ENCODE measurements at places on chromosomes 1 and 21. TPM values are rescaled to one million over a fixed set of nuclear protein-coding genes. Genes with fewer than 3 reads are reported as not detected.

Gene SLFNL1
- 0.05 TPM for total RNA-seq

Gene OPTC
- total RNA-seq: not detected

Gene TRIM46
- total RNA-seq: 1.3 TPM

Gene RPTN
- not detected for total RNA-seq

Gene HSPG2
- 7.2 TPM for total RNA-seq

Gene PPIAL4G
- not detected for total RNA-seq

Gene PHGDH
- total RNA-seq: 108 TPM

Gene C1orf87
- not detected for total RNA-seq

Gene DNASE2B
- total RNA-seq: 0.18 TPM

Gene L1TD1
- not detected for total RNA-seq

Gene C1orf226
- 1.8 TPM for total RNA-seq

Gene BSND
- total RNA-seq: not detected

Gene MANEAL
- total RNA-seq: 22.3 TPM

Gene OR10Z1
- total RNA-seq: not detected

Gene SHISAL2A
- total RNA-seq: not detected

Gene TFF3
- 0.13 TPM for total RNA-seq

Gene ACKR1
- not detected for total RNA-seq

Gene MROH9
- total RNA-seq: not detected

Gene NUP210L
- not detected for total RNA-seq

Gene REG4
- not detected for total RNA-seq

Gene PCSK9
- total RNA-seq: 0.26 TPM

Gene IL19
- total RNA-seq: not detected

Gene BGLAP
- total RNA-seq: not detected

Gene PGBD2
- 9.1 TPM for total RNA-seq

Gene RAD54L
- 3.3 TPM for total RNA-seq

Gene PODN
- total RNA-seq: not detected

Gene OR2G6
- total RNA-seq: not detected

Gene TEX38
- total RNA-seq: not detected

Gene ANGPTL3
- not detected for total RNA-seq

Gene CFAP74
- total RNA-seq: not detected

Gene KIF21B
- total RNA-seq: 0.74 TPM

Gene MATN1
- 0.18 TPM for total RNA-seq

Gene NBPF19
- 6.5 TPM for total RNA-seq

Gene ADGRB2
- 4.4 TPM for total RNA-seq

Gene PTPRC
- total RNA-seq: 0.35 TPM

Gene COL18A1
- 12.4 TPM for total RNA-seq
